ENCODE measurements at places on chromosomes 5 and 9.

- DNase-seq = no peak
Observed at GRCh38 chr9:8486095-8486494, 686.5 kb upstream of the DMAC1 start.

DNA sequence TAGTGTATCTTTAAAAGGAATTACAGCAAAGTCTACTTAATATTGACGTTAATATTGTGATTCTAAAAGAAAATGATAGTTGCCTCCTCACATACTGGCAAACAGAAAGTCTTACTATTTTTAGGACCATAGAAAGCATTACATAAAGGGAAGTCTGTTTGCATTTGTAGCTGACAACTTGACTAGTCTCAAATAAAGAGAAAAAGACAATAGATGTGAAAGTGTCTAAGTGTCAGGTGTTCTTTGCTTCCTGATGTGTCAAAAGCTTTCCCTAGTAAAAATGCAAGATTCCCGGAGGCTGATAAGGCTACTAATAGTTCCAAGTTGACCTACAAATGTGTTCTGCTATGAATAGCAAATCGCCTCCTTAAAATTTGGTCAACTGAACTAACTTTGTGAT, 259.7 kb downstream of the CDH10 start:
- no peak for DNase-seq

DNA sequence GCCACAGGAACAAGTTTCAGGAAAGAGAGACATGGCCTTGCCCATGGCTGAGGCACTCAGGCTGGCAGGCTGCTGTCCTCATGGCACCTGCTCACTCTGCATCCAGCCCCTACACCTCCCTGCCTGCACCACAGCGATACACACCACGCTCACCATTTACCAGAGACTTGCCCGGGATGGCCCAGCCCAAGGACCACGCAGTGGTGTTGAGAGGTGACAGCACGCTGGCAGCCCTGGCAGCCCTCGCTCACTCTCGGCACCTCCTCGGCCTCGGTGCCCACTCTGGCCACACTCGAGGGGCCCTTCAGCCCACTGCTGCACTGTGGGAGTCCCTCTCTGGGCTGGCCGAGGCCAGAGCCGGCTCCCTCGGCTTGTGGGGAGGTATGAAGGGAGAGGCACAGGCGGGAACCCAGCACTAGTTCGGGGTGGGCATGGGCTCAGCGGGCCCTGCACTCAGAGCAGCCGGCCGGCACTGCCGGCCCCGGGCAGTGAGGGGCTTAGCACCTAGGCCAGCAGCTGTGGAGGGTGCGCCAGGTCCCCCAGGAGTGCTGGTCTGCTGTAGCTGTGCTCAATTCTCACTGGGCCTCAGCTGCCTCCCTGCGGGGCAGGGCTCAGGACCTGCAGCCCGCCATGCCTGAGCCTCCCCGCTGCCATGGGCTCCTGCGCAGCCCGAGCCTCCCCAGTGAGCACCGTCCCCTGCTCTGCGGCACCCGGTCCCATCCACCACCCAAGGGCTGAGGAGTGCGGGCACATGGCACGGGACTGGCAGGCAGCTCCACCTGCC, 20.3 kb downstream of the ZDHHC11B start:
- DNase-seq = no peak

DNA sequence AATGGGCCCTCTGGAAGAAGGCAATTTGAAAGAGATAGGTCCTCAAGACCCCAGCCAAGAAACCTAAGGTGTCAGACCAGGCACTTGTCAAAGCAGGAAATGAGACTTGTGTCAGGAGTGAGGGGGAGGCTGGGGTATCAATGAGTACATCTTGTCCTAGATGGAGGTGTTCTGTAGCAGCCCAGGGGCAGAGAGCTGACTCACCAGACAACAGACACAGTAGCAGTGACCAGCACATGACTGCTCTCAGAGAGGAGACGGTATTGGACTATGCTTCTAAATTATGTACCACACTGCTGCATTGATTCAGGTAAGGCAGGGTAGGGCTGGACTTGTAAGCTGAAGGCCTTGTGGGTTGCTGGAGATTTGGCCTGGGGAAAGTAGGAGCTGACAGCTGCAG, 551.2 kb upstream of the KLF4 start:
- no peak for DNase-seq

DNA sequence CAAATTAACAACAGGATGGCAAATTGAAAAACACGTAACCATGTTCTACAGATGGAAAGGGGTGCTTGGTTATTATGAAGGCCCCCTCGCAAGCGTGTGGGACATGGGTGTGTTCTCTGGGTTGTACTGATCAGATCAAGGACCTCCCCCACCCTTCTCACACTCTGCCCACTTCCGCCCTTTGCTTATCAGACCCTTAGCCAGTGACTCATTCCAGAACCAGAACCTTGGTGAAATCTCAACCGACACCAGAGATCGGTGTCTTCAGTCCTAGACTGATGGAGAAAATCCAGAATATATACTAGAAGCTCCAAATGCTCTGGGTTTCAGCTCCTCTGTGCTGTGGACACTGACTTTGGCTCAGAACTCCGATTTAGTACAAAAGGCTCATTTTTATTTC, 64.9 kb downstream of the PTTG1 start:
- no peak for DNase-seq

DNA sequence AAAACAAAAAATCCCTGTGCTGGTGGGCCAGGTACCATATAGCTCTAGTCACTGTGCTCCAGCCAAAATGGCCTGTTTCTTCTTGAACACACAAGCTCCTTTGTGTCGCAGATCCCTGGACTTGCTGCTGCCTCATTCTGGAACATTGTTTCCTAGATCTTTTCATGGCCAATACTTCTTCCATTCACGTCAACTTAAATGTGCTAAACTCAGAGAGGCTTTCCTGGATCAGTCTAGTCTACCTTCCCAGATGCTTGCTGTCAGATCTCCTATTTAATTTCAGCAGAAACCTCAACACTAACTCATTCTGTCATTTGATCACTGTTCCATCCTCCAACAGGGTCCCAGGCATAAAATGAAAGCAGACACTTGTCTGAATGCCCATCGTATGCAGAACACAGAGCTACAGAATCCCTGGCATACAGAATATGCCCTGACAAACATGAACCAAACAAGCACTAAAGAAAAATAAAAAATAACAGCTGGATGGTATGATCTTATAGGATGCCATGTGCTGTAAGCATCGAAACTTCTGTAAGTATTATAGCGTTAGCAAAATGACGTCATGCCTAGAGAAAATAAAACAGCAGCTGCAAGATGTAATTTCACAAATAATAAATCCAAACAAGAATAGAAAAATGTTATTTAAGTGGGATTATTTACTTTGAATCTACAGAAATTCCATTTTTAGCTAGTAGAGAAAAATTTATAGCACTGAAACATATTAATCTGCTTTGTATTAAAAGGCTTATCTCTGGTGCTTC, 403.7 kb upstream of the DAP start:
- no peak for DNase-seq
